ENCODE measurements at places on chromosomes 7 and 10.

DNA sequence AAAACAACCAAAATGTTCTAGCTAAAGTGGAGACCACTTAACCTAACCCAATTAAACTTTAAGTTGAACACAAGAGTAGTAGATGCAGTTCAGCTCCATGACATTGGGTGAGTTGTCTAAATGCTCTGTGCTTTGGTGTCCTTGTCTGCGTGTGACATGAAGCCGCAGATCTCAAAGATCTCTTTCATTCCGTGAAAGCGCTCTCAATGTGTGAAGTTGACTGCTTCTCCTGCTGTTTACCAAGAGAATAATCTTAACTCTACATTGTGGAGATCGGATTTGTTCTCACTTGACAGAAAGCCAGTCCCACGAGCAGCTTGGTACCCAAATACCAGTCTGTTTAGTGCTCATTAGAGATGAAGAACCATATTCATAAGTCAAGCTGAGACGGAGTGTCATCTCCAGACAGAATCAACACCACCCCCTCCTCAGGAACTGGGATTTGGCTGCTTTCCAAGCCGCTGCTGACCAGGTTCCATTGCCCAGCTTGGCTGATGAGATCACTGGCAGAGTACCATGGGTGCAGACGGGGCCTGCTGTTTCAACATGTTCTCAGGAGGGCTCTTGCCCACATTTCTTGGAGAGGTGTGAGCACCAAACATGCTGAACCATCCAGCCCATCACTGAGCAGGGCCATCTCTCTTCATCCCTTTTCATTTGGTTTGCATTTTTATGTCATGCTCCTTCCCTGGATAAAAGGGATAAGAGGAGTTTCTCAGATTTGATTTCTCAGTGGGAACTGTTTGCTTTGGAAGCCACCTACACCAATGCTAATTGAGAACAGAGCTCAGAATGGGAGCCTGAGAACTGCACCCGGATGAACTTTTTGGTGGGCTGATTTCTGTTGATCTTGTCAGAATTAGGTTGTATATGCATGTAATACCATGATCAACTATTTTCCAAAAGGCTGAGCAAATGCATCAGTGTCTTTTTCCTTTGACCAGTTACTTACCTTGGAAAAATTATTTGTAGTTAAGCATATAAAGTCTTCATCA lies 95.8 kb upstream of the AGBL3 start:
- no peak for DNase-seq

- no peak for DNase-seq
These were observed 67.2 kb downstream of the VOPP1 start for GRCh38 chr7:55504967-55505658.

- DNase-seq = no peak
These were observed 17.0 kb downstream of the KCP start for GRCh38 chr7:128893251-128894100.

DNA sequence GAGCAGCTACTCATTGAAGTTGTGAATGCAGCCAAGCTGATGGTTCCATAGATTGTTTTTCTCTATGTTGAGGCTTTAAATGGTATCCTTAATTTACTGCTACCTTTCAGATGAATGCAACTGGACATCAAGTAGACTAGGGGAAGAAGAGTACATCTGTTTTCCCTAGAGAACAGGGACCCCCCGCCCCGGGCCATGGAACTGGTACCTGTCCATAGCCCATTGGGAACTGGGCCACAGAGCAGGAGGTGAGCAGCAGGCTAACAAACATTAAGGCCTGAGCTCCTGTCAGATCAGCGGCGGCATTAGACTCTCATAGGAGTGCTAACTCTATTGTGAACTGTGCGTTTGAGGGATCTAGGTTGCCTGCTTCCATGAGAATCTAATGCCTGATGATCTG lies 391.3 kb downstream of the AUTS2 start:
- no peak for DNase-seq

DNA sequence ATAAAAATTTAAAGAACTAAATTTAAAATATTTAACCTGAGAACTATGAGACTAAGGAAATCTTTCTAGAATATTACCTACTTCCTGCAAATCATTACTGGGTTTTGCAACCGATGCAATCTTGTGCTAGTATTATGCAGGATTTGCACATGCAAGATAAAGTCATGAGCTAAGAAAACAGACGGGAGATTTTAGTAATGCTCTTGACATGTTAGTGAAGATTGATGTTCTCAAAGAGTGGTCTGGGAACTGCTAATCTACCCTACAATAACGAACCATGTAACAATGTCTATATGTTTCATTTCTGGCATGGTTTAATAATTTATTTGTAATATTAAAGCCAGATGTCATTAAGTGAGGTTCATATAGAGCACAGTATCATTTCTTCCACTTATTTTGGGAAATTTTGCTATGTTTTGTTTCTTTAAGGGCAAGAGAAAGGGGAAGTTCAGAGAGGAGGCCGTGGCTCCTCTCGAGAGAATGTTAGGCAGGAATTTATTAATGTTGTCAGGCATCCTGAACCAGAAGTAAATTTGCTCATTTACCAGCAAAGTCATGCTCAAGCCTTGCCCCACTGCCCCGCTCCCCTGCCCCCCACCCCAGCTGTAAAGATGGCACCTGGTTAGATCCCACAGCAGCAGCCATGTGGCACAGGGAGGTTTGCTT lies 22.8 kb downstream of the LRRC17 start:
- DNase-seq = no peak

DNA sequence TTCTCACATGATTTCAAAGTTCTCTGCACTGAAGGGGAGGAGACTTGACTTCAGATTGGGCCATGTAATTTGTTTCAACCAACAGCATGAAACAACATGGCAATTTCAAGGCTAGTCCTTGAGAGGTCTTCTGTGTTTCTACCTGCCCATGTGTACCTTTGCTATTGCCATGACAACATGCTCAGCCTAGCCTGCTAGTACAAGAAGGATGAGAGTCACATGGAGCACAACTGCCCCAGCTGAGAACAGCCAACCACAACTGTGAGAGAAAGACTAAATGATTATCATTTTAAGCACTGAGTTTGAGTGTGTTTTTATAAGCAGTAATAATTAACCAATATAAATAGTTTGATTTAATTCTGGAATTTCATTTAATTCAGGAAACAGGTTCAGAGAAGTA lies 41.9 kb downstream of the ANKMY2 start:
- no peak for DNase-seq

DNA sequence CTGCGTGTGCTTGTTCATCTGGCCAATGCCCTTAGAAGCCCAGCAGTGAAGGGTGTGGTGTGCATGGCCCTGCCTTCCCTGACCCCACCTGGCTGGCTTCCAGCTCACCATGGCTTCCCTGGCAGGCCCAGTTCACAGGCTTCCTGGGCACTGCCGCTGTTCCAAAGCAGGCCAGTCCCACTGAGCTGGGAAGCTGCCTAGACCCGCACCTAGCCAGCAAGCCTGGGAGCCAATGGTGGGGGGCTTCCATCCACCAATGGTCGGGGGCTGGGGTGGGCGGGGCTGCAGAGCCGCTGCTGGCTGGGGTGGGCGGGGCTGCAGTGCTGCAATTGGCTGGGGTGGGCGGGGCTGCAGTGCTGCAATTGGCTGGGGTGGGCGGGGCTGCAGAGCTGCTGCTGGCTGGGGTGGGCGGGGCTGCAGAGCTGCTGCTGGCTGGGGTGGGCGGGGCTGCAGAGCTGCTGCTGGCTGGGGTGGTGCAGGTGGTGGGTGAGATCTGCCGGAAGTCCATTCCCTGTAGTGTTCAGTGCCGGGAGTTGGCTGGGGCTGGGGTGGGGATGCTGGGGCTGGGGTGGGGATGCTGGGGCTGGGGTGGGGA lies 12.4 kb downstream of the CALY start:
- peak; percentile 37 for DNase-seq

DNA sequence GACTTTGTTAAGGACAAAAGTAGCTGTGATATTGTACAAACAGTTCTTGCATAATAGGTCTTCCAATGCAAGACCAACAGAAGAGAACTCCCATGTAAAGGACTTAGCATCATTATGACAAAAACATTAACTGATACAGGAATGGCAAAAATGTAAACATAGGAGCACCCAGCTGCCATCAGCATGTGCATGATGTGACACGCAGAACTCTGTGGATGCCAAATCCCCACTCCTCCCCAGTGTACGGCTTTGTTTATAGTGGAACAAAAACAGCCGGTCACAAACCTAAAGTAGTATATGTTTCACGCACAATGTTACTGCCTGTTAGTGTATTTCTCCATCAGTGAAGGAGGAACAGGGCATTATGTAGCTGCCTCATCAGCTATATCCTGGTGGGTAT lies 316.0 kb upstream of the AOAH start:
- no peak for DNase-seq

DNA sequence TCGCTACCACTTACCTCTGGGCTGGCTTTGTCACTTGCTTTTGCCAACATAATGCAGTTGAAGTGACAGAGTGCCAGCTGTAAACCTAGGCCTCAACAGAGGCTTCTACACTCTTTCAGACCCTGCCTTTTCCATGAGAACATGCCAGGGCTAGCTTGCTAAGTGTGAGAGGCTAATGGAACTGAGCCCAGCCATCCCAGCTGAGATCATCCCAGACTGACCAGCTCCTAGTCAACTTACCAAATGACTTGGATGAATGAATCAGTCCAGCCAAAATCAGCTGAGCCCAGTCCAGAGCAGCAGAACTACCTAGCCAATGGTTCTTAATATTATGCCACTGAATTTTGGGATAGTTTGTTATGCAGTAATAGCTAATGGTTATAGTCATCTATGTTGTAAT lies 34.7 kb upstream of the MKLN1 start:
- DNase-seq = no peak

- DNase-seq = no peak
These were observed 64.8 kb downstream of the OAT start for GRCh38 chr10:124353896-124354295.

DNA sequence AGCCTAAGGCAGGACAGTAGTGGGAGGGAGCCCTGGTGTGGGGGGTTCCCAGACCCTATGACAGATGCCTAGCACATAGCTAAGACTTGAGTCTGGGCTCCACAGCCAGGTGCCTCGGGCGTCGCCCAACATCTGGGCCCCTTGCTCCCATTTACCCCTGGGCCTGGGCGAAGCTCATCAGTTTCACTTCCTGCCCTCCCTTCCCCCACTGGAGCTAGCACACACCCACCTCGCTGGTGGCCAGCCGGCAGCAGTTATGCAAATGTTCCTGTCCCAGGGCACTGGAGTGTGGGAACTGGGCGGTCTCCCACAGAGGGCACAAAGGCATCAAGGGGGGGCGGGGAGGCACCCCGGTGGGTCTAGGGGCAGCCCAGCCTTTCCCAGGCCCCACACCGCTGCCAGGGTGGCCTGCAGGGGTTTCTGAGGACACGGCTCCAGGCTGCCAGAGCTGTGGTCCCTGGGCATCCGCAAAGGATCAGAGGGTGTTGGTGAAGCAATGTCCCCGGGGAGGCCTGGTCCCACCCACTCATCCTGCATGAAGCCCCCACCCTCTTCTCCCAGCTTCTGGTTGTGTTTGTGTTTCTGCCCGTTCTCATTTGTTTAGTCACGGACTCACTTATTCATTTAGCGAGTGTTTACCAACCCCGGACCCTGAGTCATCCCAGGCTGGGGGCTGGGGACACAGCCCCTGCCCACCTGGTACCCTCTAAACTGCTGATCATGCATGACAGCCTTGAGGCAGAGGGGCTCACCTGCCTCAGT lies 20.4 kb downstream of the SH2B2 start:
- no peak for DNase-seq

DNA sequence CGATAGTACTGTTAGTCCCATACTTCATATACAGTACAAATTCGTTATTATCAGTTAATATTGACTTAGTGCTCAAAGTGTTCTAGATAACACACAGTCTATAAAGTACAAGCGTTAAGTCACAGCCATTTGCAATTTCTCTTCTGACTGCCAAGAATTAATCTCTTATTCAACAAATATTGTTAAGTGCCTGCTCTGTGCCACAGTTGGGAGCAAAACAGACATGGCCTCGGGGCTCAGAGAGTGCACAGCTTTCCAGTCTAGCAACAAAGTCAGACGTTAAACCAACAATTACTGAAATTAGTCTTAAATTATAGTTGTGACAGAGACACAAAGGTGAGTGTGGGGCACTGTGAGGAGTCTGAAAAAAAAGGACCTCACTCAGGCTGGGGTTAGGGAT lies 113.0 kb upstream of the DPP6 start:
- no peak for DNase-seq

DNA sequence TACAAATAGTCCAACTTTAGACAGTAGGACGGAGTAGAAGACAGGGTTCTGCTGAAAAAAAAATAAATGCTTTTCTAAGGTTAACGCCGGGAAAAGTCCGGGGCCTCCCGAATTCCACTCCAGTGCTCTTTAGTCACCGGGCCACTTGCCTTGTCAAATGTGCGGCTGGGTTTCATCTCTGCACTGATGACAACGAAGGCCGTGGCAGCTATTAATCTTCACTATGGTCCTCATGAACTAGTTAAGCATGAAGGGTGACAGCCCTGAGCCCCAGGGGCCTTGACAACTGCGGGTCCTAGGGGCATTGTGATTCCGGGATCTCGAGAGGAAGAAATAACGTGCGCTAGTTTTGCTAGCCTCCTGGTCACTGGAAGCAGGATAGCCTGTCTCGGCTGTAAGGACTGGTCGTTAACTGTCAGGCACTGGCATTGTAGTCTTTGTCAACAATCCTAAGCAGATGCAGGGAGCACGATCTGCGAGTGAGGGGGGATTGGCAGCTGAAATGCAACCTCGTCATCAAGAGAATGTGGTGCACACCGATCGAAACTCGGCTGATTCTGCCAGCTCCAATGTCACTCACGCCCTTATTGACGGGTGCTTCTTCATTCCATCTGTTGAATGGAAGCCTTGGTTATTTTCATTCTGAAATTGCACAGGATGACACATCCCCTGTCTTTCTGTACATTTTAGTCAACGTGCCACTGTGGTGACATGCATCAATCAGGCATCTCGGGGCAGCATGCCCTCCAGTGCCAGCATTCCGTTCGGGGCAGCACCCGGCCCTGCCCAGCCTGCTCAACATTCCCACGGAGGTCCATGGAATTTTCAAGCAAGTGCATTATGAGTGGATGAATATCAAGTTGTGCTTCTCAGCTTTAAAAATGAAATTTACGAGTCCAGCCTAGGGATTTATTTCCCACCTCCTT lies 51.6 kb upstream of the MGMT start:
- DNase-seq = no peak

DNA sequence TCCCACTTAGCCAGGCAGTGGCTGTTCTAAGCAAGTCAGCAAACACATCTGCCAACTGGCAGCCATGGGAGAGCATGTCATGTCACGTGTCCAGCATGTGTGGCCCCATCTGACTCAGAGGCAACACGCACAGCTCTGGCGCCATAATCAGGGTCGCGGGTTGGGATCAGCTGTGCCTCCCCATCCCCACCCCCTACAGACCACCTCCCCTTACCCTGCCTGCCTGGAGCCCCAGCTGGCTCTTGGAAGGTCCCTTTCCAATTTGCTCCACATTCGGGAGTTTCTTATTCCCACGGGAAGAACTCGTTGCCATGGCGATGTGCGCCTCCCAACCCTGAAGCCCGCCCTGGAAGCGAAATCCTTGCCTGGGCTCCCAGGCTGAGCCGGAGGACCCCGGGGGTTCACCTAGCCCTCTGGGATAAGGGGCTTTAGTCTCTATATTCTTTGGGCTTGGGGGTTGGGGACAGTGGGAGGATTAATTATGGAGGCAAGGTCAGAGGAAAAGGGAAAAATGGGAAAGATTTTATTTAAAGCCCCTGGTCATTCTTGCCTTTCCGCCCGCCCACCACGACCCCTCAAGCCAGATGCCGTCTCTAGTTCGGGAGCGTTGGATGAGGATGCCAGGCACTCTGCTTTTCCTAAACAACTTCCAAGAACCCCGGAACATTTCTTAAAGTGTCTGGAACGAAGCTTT lies 283.7 kb downstream of the ZEB1 start:
- no peak for DNase-seq
